ENCODE measurements at places on chromosomes 1 and 21.

DNA sequence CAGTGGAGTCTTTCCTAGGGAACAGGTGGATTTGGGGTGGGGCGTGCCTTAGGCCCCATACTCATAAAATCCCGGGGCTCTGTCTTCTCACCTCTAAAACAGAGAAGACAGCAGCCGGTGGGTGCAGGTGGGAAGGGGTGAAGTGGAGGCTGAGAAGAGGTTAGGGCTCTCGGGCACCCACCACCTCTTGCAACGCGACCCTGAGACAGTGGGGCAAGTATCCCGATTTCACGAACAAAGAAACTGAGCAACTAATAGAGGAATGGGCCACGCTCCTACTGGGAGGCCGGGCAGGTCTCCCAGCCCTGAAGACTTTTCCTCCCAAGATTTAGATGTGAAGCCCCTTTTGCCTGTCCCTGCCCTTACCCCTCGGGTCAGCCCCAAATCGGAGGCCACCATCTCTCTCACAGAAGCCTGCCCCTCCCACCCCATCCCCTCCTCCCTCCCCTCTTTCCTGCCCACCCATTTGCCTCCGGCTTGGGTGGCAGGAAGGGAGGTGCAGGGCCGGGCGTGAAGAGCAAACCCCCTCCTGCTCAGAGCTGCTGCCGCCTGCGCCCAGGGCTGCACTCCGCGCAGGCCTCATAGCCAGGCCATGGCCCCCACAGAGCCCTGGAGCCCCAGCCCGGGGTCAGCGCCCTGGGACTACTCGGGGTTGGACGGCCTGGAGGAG is at the start of gene GPR25:
TSS of gene GPR25 (plus strand) at position 536 of the 670 bp plus-strand sequence. CDS start at position 593, 57 bp downstream.
- no peak for DNase-seq

- no peak for DNase-seq
Measured at GRCh38 chr1:188620236-188620635, 1791.5 kb downstream of the PLA2G4A start.

DNA sequence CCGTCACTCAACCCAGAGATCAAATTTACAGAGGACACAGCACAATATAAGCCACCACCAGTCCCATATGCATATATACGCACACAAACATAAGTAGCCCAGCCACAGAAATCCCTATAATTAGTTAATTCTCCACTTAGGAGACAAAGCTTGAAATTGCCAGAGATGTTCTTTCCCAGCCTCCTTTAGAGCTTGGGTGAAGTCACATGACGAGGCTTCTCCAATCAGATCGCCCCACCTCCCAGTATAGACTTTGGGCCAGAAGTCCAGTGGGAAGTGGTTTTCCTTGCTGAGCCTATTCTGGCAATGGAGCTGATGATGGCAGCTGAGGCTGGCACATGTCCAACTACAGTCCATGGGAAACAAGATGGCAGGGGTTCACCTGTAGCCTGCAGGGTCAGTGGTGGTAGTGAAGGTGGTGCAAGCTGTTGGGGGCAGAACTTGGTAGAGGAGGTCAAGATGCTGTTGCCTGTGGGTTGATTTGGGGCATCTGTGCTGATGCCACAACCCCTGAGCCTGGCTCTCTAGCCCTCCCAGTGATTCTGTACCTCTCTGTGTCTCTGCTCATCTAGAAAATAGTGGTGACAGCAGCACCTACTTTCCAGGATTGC is 535.9 kb downstream of the MATN1 start:
- DNase-seq = no peak

DNA sequence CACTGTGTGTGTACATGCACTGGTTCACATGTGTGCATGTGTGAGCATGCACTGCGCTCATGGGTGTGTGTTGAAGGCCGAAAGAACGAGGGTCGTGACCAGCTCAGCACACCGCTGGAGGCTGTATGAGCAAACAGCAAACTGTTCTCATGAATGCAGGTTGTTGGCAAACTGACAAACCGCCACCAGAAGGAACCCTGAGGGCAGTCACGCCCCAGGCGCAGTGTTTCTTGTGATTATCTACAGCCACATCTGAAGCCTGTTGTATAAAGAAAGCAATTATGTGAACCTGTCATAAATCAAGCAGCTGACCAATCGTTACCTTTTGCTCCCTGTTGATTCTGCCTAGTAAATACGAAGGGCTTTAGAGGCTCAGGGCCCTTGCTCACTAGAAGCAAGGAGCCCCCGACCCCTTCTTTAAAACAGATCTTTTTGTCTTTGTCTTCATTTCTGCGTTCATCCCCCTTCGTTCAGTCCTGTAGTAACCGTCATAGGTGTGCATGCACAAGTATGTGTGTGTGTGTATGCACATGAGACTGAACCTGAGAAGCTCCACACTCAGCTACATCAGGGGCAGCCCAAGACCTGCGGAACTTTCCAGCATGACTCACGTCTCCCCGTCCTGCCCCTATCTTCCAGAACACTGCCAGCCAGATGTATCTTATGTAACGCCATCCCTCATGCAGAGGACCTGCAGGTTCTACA is 16.8 kb upstream of the RIPK4 start:
- no peak for DNase-seq

DNA sequence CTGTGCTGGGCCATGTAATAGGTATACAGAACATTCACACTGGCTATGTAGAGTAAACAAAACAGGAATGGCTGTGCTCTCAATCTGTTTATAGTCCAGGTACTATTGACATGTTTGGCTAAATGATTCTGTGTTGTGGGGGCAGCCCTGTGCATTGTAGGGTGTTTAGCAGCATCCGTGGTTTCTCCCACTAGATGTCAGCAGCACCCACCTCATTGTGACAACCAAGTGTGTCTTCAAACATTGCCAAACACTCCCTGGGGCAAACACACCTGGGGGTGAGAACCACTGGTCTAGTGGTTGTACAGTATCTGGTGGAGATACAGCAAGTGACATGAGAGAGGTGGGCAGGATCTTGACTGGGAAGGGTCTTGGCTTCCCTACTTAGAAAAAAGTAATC is 80.4 kb upstream of the SPATA6 start:
- DNase-seq = no peak

GRCh38 chr21:38831526-38832467 is 26.1 kb downstream of the ETS2 start:
- no peak for DNase-seq

DNA sequence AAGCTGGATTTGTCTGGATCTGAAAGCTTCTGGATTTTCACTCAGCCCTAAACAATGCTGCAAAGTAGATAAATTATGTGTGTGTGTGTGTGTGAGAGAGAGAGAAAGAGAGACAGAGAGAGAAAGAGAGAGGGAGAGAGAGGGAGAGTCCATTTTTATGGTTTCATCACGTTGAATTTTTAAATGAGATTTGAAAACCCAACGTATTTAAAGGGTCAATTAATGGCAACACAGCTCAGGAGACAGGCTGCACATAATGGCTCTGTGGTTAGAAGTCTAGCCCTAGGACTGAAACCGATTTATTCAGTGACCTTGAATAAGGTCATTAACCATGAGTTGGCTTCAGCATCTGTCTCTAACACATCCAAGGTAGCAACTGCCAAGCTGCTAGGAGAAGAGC is 35.3 kb upstream of the FMN2 start:
- DNase-seq = no peak

- no peak for DNase-seq
Measured at GRCh38 chr1:212974711-212975110, 24.4 kb downstream of the VASH2 start.
